Vein endothelial cell (primary cell): ENCODE measurements at places on chromosomes 16 and 17. TPM values are rescaled to one million over a fixed set of nuclear protein-coding genes. Genes with fewer than 3 reads are reported as not detected.

Gene IRX5
- 1.4 and 3.9 TPM in 2 replicates for total RNA-seq

Gene JPH3
- total RNA-seq = 0.48 and 0.65 TPM in 2 replicates

Gene NOD2
- under 0.01 TPM in 1 of 2 replicates, not detected in the other for total RNA-seq

Gene KIF2B
- total RNA-seq = not detected in 2 replicates

Gene KRTAP17-1
- not detected in 2 replicates for total RNA-seq

Gene PALB2
- 11.1 and 19.5 TPM in 2 replicates for total RNA-seq

Gene C1QTNF8
- not detected in 2 replicates for total RNA-seq

Gene GJC1
- total RNA-seq = 3.3 and 14.6 TPM in 2 replicates

Gene GP1BA
- not detected in 2 replicates for total RNA-seq

Gene NACA2
- not detected in 2 replicates for total RNA-seq
